ENCODE measurements at places on chromosomes 7 and 10.

- DNase-seq, result no peak
These were observed 37.8 kb downstream of the SEM1 start for GRCh38 chr7:96671854-96672253.

DNA sequence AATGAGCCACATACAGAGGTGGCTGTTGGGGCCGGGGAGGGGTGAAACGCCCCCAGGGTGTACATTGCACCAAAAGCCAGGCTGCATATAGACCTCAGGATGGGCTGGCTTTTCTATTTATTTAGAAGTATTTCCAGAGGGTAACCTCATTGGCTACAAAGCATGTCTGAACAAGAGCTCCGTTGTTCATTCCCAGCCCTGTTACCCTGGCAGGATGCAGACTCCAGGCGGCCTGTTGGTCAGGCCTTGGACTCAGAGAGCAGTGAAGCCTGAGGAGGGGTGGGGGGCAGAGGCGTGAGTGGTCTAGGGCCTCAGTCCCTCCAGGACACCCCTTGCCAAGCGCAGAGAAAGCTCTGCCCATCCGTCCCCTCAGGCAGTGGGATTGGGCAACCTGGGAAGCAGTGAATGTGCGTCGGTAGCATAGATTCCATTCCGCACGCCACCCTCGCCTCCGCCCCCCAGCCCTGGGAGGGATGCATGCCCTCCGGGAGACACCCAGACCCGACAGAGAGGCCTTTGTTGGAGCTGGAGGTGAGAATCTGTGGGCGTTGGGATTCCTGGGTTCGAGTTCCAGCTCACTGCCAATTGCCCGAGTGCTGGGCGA lies 41.9 kb downstream of the TCF7L2 start:
- DNase-seq, result no peak

GRCh38 chr7:129785685-129786514 lies 166.9 kb downstream of the UBE2H start:
- DNase-seq, result peak; percentile 84

DNA sequence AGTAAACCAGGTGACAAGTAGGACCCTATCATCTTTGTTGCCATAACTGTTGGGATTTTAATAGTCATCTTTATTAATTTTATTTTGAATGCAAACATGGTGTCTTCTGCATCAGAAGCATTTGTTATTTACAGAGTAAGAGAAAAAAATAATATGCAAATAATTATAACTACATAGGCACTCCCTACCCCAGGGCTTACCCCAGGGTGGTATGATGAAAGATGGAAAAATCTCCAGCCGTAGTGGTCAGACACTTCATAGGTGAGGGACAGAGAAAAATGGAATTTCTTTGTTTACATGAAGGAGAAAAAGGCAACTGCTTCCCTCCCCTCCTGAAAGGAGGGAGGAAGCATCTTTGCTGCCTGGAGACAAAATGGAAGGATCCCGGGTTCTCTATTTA lies 29.7 kb downstream of the STOX1 start:
- DNase-seq, result no peak

GRCh38 chr7:79304711-79305110 lies 148.8 kb downstream of the MAGI2 start:
- DNase-seq, result no peak

Data from H7 (cell line).